ENCODE measurements at places on chromosomes 5 and 9.

GRCh38 chr5:178453224-178453623, 137.0 kb downstream of the COL23A1 start:
- no peak for DNase-seq

DNA sequence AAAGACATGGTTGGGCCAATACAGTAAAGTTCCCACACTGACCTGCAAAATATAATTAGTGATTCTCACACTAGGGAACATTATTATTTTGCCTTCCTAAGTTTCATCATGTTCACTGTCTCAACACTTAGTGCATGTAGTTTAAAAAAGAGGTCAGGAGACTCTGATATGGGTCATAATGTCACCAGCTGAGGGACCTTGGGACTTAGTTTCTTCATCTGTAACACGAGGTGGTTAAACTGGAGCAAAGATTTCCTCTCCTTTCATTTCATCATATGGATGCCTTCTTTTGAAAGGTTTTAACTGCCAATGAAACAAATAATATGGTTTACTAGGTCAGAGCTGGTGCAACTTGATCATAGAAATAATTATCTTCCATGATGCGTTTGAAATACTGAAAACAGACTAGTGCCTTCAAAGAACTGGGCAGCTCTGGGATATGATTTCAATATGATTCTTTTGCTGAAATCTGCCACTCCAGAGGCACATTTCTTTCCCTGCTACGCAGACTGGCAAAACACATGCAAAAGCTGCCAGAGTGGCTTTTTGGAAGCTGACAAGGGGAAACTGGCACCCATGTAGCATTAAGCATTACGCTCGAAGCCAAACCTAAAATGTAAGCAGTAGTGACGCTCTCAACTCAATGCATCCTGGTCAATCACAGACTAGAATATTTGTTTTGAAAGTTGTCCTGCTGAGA, 20.8 kb downstream of the RETREG1 start:
- no peak for DNase-seq

GRCh38 chr5:172223901-172224873, 30.2 kb downstream of the EFCAB9 start:
- no peak for DNase-seq

GRCh38 chr5:108386345-108387061, 4.6 kb upstream of the FBXL17 start:
- no peak for DNase-seq

DNA sequence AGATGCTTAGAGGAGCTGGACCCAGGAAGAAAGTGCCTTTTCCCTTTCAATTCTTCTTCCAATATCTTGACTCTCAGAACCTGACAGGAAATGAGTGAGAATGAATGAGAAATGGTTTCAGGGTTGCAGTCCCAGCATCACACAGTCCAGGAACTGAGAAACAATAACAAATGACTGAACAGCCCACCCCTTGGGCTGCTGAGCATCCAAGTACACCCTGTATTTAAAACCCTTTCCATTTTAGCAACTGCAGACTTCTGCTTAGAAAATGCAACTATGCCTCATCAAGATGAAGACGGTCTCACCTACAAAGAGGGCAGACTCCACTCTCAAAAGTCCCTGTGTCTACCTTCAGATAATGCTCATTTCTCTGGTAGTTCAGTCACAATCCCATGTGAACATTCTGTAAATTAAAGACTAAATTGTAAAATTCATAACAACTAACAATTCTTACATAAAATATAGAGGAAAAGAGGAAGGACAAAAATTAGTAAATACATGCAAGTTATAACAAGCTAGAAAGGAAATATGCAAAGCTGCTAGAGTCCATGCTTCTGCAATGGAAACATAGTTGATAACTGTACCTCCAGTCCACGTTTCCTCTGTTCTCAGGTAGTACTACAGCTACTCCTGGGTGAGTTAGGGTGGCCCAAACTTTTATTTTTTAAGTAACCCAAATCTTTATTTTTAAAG, 316.5 kb downstream of the ICE1 start:
- DNase-seq = no peak
